ENCODE measurements at places on chromosomes 11 and 22.

DNA sequence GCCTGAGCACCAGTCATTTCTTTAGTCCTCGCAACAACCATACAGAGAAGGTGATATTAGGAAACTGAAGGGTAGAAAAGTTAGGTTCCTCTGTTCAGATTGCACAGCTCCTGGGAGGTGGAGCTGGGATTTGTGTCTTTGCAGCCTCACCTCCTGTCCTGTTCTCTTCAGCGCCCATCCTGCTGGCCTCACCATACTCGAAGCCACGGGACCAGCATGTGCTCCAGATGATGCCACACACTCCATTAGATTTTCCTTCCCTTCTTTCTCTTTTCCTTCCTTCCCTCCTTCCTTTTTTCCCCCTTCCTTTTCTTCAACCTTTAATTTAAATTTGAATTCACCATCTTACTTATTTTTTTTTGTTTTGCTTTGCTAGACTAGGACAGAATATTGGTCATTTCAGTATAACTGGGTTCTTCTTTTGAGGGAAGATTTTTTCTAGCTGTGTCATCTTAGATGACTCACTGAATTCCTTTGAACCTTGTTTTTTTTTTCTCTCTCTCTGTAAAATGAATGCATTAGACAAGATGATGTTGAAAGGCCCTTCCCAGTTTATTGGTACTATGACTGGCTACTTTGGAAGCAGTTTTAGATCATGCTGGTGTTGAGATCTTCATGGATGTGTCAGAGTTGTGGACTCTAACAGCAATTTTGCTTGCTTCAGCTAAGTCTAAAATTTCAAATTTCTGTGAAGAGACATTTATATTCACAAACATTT lies 662.5 kb upstream of the TENM4 start:
- peak; percentile 95 for DNase-seq

DNA sequence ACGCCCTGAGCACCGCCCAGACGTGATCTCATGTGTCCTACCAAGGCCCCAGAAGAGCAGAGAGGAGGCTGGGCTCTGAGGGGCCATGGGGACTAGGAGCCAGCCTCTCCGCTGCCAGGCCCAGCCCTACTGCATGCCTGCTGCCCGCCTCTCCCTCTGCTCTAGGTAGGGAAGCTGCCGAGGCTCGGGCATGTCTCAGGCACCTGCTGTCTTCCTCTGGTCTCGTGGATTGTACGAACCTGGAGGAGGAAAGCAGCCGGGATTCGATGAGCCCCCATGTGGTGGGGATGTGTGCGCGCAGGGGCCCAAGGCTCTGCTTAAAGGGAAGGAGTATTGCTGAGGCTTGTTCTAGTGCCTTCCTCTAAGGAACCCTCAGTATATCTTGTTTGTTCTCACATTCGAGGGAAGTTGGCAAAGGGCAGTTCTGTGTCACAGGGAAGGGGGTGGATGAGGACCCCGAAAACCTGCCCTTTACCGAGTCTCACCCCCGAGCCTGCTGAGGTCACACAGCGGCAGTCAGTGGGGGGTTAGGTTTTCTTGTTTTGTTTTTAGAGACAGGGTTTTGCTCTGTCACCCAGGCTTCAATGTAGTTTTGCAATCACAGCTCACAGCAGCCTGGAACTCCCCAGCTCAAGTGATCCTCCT lies 21.2 kb downstream of the DAGLA start:
- peak; percentile 13 for DNase-seq

DNA sequence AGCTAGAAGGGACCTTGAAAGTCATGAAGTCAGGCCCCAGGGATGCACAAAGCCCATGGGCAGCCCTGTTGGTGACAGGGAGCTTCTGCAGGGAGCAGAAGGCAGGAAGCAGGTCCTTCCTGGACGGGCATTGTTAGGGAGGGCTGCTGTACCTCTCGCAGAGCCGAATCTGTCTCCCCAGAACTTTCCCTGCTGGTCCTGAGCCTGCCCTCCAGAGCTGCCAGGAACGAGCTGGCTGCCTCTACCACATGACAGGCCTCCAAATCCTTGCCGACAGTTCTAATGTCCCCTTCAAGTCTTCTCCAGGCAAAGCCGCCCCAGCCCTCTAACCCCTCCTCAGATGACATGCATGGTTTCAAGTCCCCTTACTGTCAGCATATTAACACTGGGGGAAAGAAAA lies 20.1 kb downstream of the SYT7 start:
- no peak for DNase-seq

DNA sequence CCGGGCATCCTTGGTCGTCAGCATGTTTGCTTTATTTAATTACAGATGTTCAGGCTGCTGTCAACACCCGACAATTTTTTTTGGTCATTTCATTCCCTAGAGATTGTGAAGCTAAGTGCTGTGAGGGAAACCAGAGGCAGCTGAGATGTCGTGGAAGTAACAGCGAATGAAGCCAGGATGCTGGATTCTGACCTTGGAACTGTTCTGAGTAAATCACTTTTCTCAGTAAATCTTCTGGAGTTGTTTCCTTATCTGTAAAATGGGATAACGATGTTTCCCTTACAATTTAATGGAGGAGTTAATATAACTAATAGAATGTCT lies 390 bp upstream of the CKAP5 start:
- no peak for DNase-seq

GRCh38 chr11:125263268-125263790 lies 98.8 kb downstream of the PKNOX2 start:
- DNase-seq: peak; percentile 100

- no peak for DNase-seq
These were observed 9.6 kb downstream of the OR52N2 start for GRCh38 chr11:5818245-5818886.

GRCh38 chr11:45475173-45475572 lies 189.0 kb upstream of the SYT13 start:
- DNase-seq: no peak

DNA sequence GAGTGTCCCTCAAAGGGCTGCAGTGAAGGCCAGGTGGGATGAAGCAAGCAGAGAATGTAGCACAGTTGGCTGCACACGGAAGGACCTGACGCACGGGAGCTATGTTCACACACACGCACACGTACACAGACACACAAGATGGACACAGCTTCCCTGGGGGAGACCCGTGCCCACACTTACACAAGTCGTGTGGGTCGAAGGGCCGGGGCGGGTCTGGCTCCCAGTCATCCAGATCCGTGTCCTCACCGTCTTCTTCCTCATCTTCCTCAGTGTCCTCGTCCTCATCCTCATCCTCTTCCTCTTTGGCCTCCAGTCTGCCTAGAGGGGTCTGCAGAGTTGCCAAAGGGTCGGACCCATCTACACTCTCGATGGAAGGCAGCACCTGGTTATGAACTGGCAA lies 51.6 kb upstream of the NFRKB start:
- no peak for DNase-seq

- no peak for DNase-seq
These were observed 10.4 kb downstream of the SULT4A1 start for GRCh38 chr22:43851979-43852307.

GRCh38 chr11:47955061-47955755 lies 25.2 kb upstream of the PTPRJ start:
- DNase-seq: no peak

- no peak for DNase-seq
These were observed 492.4 kb upstream of the CCDC90B start for GRCh38 chr11:83778596-83778995.

GRCh38 chr11:2731130-2732125 lies 31.6 kb upstream of the KCNQ1OT1 start:
- no peak for DNase-seq

DNA sequence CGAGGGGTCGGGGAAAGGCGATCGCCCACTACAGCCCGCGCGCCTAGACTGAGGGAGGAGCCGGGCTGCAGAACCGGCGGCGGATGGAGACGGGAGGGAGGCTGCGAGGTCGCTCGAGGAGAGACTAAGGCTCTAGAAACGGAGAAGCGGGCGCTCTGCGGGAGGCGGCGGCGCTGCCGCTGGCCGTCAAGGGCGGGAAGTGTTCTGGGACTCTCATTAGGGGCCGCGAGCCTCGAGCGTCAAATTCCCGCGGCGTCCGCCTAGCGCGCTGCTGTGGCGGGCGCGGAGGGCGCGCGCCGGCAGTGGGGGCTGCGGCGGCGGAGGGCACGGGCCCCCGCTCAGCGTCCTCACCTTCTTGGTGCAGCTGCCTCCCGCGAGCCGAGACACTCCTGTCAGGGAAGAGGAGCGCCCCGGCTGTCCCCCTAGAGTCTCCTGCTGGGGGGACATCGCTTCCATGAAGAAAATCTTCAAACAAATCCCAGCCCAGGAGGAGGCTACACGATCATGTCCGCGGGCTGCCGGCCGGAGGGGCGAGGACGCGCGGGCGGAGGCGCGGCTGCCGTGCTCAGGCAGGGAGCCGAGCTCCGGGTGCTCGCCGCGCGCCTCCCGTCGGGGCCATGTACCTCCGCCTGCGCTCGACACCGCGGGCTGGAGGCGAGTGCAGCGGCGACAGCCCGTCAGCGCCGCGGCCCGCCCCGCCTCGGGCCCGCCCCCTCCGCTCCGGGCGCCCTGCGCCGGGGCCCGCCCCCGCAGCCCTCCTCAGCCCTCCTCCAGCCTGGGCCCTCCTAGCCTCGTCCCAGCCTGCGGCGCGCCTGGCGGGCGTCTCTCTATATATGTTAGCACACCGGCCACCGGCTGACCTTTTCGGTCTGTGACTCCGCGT lies at the start of gene ARHGAP20:
Gene ARHGAP20, minus strand, starts transcription at position 662 of the 883 bp plus-strand sequence. Its CDS starts 206 bp downstream, at position 456.
- peak; percentile 64 for DNase-seq

- DNase-seq: no peak
These were observed 20.7 kb downstream of the IFITM10 start for GRCh38 chr11:1729692-1730011.

GRCh38 chr11:70109006-70109405 lies 30.9 kb downstream of the ANO1 start:
- no peak for DNase-seq

DNA sequence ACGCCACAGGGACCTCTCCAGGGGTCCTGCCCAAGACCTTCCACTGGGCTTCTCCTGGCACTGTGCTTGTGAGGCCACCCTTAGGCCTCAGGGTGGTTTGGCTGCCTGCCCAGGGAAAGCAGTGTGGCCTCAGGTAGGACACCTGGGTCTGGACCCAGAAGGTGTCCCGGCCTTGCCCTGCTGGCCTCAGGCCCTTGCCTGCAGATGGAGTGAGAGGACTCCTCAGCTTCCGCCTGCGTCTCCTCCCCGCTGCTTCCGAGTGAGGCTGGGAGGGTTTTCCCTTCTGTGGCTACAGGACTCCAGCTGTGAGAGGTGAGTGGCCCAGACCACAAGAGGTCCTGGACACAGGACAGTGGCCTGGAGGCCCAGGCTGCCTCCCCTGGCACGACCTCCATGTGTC lies 60.4 kb downstream of the WNT7B start:
- no peak for DNase-seq

GRCh38 chr11:80899381-80899780 lies 1458.6 kb upstream of the TENM4 start:
- DNase-seq: peak; percentile 87

DNA sequence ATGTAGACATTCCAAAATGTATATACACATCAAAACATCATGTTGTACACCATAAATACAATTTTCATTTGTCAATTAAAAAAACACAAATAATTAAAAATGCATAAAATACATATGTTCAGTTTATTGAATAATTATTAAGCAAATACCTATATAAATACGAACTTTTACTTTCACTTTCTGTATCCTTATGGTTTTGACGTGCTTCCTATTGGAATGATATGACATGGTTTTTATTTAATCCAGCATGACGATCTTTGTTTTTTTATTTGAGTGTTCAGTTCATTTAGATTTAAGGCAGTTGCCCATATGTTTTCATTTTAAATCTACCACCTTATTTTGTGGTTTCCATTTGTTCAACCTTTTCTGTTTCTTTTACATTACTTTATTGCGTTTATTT lies 198.3 kb upstream of the PLET1 start:
- DNase-seq: peak; percentile 34

- DNase-seq: no peak
These were observed 10.6 kb downstream of the MMP20 start for GRCh38 chr11:102614485-102614884.

- peak; percentile 16 for DNase-seq
These were observed 33.4 kb upstream of the APOL5 start for GRCh38 chr22:35684270-35684700.

DNA sequence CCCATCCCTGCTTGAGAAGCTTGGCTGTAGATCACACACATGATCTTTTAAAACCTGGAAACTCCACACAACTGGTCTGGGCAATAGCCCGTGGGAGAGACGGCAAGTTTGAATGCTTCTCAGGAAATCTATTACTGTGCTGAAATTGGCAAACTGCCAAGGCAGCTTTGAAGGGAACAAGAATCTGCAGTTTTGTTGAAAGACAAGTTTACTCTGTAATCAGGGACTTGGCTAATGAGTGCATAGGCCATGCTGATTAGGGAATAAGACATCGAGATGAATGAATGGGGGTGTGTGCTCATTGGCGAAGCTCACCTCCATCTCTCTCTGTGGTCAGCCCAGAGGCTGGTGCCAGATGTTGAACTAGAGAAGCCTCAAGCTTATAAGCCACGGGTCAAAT lies 218.8 kb downstream of the HIPK3 start:
- DNase-seq: peak; percentile 69

DNA sequence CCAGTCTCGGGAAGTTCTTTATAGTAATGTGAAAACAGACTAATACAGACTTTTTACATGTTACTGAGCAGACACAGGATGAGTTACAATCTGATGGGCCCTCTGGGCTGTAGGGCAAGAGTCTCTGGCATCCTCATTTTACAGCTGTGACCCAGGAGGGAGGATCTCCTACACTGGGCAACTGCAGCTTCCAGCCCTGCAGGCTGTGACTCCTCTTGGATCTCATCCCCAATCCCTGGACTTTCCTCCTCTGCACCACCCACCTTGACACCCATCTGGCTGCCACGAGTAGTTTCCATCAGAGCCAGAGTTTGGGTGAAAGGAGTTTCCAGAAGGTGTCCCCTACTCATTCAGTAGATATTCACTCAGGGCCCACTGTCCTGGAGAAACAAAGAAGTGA lies 48.9 kb upstream of the MYEOV start:
- DNase-seq: no peak

GRCh38 chr11:111735262-111736116 lies 30.7 kb downstream of the PPP2R1B start:
- peak; percentile 99 for DNase-seq

DNA sequence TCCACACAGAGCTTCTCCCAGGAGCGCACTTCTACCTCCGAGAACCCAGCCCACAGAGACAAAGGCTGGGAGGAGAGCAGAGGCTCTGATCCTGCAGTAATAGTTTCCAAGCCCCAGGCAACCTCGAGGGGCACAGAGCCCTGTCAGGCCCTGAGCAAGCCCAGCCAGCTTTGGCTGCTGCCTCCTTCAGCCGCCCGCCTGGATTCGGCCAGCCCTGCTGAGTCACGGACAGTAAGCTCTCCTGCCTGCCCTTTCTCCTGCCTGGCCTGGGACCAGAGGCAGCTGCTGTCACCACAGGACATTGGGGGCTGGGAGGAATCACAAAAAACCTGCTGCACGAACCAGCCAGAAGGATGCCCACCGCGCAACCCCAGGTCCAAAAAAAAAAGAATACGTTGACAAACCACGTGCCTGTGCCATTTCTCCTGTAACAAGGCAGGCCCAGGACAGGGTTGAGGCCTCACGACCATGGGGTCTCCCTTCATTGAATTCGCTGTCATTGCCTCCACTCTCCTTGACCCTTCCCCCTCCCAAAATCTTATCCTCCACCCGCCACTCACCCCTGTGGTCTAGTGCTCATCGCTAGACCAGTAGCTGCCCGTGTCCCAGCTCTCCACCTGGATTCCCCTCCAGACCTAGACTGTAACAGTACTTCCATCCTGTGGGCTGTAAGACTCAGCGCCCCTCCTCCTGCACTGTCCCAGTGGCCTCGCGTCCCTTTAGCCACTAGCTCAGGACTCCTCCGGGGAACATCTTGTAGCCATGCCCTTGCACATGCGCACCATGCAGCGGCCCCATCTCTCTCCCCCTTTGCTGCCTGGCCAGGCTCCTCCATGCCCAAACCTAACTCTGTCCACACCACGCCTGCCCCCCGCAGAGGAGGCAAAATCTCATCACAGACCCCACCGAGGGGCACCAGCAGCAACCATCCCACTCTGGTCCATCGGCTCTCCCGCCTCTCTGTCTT lies 7.4 kb upstream of the SLC22A12 start:
- DNase-seq: peak; percentile 15

Measured in fibroblast of lung (primary cell).